ENCODE measurements at places on chromosomes 12 and 14. TPM values are rescaled to one million over a fixed set of nuclear protein-coding genes. Genes with fewer than 3 reads are reported as not detected.

Gene ZNF664
- total RNA-seq, result 45.5 TPM

Gene OTUB2
- total RNA-seq, result 0.55 TPM

Gene NOS1
- 14.7 TPM for total RNA-seq

Gene C1S
- total RNA-seq, result 441 TPM

Gene CLEC2B
- 15.8 TPM for total RNA-seq

Gene TBC1D30
- 4.3 TPM for total RNA-seq

Gene SLC7A7
- total RNA-seq, result 16.7 TPM

Gene TAS2R42
- total RNA-seq, result not detected

- H3K27ac ChIP-seq, result no peak overlapping the region
- no peaks in the 10 kb centered on the region for H3K27me3 ChIP-seq
- no peak overlapping the region for H3K4me3 ChIP-seq
- H3K4me1 ChIP-seq, result no peaks in the 10 kb centered on the region
Measured at GRCh38 chr12:94038605-94039004, 109.8 kb upstream of the PLXNC1 start.

DNA sequence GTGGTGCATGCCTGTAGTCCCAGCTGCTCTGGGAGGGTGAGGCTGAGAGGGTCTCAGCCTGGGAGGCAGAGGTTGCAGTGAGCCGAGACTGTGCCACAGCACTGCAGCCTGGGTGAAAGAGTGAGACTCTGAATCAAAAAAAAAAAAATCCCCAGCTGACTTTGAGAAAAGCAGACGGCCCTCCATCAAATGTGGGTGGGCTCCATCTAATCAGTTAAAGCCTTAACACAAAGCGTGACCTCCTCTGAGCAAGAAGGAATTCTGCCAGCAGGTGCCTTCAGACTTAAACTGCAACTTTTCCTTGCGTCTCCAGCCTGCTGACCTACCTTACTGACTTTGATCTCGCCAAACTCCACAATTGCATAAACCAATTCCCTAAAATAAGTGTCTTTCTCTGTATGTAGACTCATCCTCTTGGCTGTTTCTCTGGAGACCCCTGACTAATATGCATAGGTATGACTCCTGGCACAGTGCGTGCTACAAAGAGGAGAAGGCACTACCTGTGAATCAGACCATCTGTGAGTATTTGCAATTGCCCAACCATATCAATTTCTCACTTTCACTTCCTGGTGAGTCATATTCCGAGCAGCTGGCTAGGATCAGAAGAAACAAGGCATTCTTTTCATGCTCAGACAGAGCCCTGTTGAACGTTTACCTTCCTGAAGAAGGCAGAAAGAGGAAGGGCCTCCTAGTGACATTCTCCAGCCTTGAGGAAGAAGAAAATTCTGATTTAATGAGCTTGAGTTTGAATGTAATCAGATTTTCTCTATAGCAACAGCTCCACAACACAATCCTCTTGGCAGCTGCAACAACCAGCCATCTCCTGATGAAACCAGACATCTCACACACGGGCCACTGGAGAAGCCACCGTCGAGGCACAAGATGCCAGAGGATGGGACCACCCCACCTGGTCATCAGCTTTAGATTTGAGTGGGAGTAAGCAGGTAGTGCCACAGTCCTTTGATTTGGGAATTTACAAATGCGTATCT is 54.3 kb downstream of the CLMN start:
- H3K36me3 ChIP-seq, result no peaks in the 10 kb centered on the region
- H3K4me3 ChIP-seq, result no peak overlapping the region
- H3K4me1 ChIP-seq, result peaks cover 35% of the 10 kb centered on the region
- DNase-seq, result no peak
- peak overlapping the region; percentile 35 for H3K27ac ChIP-seq
- H3K27me3 ChIP-seq, result no peaks in the 10 kb centered on the region

- H3K36me3 ChIP-seq, result no peaks in the 10 kb centered on the region
- DNase-seq, result no peak
Measured at GRCh38 chr14:38186216-38186615, 21.5 kb upstream of the SSTR1 start.

- no peak for DNase-seq
- H3K27ac ChIP-seq, result no peak overlapping the region
- no peak overlapping the region for H3K4me3 ChIP-seq
Measured at GRCh38 chr14:88437658-88438057, 52.2 kb downstream of the SPATA7 start.

DNA sequence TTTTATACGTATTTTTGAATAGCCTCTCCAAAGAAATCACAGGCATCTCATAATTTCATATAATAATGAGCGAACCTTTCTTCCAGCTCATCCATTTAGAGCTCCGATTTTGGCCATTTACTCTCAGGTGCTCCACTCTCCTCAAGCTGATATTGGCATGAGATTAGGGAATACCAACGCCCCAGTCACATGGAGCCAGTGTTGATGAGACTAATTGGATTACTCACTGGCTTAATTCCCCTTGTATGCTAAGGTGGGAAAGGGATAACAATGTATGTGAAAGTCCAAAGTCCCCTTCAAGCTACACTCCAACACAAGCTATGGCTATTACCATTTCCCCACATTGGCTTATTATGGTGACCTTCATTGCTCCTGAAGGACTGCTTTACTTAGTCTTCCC is 76.6 kb upstream of the NAV3 start:
- no peaks in the 10 kb centered on the region for H3K4me1 ChIP-seq
- no peak for DNase-seq
- H3K27ac ChIP-seq, result no peak overlapping the region
- no peaks in the 10 kb centered on the region for H3K36me3 ChIP-seq
- no peak overlapping the region for H3K4me3 ChIP-seq

DNA sequence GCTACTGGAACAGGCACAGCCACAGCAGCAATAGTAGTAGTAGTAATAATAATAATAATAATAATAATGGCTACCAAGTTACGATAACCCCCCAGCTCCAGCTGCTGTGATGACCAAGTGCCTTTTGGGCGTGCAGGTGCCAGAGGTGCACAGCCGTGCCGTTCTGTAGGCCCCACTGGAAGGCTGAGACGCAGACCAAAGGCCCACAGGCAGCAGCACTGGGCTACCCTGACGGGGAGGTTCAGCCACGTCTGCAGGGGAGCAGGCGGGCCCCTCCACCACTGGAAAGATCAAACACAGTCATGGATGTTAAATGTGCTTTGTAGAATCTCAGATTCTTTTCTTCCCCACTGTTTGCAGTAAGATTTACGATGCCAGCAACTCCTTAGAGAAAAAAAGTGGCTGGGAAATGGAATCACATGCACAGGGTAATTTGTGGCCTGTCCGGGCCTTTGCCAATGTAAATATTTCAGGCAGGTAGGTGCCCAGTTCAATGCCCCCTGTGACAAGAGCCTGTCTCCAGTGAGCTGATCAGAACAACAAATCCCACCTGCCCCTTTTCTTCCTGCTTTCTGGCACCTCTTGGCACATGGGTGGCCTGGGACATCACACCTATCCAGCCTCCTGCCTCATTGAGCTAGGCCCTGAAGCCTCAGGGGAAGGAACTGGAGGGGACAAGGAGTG is 32.6 kb downstream of the CCDC85C start:
- H3K4me1 ChIP-seq, result no peaks in the 10 kb centered on the region
- peak overlapping the region; percentile 81 for H3K27ac ChIP-seq
- no peaks in the 10 kb centered on the region for H3K27me3 ChIP-seq
- peak; percentile 82 for DNase-seq
- H3K4me3 ChIP-seq, result no peak overlapping the region

DNA sequence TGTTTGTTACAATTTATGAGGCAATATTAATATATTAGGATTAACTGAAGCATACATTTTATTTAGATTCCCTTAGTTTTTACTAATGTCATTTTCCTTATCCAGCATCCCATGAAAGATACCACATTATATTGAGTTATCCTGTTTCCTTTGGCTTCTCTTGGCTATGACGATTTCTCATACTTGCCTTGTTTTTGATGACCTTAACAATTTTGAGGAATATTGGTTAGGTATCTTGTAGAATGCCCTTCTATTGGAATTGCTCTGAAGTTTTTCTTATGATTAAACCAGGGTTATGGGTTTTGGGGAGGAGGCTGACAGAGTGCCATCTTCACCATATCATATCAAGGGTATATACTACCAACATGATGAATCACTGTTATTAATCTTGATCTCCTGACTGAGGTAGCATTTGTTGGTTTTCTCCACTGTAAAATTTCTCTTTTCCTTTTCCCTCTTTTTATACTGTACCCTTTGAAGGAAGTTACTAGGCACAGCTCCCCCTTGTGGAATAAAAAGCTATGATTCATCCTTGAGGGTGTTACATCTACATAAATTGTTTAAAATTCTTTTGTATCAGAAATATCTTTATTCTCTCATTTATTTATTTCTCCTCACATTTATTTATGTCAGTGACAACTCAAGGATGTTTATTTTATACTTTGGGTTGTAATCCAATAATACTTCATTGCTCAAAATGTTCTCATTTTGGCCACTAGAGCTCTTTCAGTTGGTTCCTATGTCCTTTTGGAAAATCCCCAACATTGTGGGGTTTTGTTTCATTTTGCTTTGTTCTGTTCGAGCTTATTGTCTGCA is 239.0 kb downstream of the SLC16A7 start:
- no peaks in the 10 kb centered on the region for H3K36me3 ChIP-seq
- DNase-seq, result no peak

GRCh38 chr12:24057920-24058476 is 108.5 kb upstream of the SOX5 start:
- DNase-seq, result no peak
- no peak overlapping the region for H3K27ac ChIP-seq
- H3K4me1 ChIP-seq, result no peaks in the 10 kb centered on the region
- no peaks in the 10 kb centered on the region for H3K36me3 ChIP-seq
- H3K27me3 ChIP-seq, result no peaks in the 10 kb centered on the region
- H3K4me3 ChIP-seq, result no peak overlapping the region

- no peaks in the 10 kb centered on the region for H3K36me3 ChIP-seq
- no peak overlapping the region for H3K4me3 ChIP-seq
- no peak overlapping the region for H3K27ac ChIP-seq
- no peaks in the 10 kb centered on the region for H3K4me1 ChIP-seq
Measured at GRCh38 chr14:68599896-68600610, 192.8 kb downstream of the ZFP36L1 start.

DNA sequence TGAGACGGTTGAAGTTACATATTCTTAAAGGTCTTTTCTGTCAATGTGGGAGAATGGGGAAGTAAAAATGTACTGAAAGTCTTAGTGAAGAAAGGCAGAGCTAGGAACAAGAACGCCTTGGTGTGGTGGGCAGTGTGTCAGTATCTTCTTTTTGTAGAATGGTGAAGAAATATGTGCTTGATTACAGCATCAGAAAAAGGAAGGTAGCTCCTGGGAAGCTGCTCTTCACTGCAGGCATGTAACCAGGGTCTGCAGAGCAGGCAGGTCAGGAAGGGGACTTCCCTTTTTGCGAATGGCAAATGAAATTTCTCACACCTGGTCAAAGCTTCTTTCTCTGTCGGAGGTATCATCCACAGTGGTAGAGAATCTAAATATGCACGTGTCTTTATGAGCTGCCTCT is 226.2 kb downstream of the ADAMTS20 start:
- no peak overlapping the region for H3K27ac ChIP-seq
- no peak for DNase-seq
- H3K36me3 ChIP-seq, result no peaks in the 10 kb centered on the region
- H3K4me3 ChIP-seq, result no peak overlapping the region
- H3K4me1 ChIP-seq, result no peaks in the 10 kb centered on the region

- no peaks in the 10 kb centered on the region for H3K27me3 ChIP-seq
- no peak overlapping the region for H3K4me3 ChIP-seq
- no peak overlapping the region for H3K27ac ChIP-seq
- no peak for DNase-seq
Measured at GRCh38 chr12:51749206-51749985, 99.1 kb downstream of the FIGNL2 start.

GRCh38 chr12:69105101-69105962 is 134.0 kb upstream of the CPSF6 start:
- H3K4me1 ChIP-seq, result peaks cover 12% of the 10 kb centered on the region
- no peak for DNase-seq
- no peaks in the 10 kb centered on the region for H3K27me3 ChIP-seq
- H3K4me3 ChIP-seq, result no peak overlapping the region
- H3K27ac ChIP-seq, result no peak overlapping the region
- H3K36me3 ChIP-seq, result no peaks in the 10 kb centered on the region

DNA sequence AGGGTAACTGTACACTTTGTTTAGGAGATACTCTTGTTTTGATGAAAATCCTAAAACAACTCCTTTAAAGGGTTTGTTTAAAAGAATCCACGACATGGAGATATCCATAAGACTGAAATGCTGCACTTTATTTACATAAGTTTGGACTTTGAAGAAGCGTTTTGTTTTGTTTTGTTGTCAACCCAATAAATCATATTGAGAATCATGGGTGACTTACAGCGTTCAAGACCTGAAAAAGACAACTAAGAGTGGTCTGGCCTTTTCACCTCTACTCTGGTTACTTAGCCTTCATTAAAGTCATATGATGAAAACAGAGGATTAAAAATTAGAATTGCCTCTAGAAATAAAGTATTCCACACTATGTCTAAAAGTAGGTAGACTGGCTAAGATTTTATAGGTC is 234.8 kb downstream of the ADAMTS20 start:
- H3K4me3 ChIP-seq, result no peak overlapping the region
- H3K4me1 ChIP-seq, result no peaks in the 10 kb centered on the region
- no peak for DNase-seq
- H3K27me3 ChIP-seq, result no peaks in the 10 kb centered on the region
- H3K27ac ChIP-seq, result no peak overlapping the region
- no peaks in the 10 kb centered on the region for H3K36me3 ChIP-seq

DNA sequence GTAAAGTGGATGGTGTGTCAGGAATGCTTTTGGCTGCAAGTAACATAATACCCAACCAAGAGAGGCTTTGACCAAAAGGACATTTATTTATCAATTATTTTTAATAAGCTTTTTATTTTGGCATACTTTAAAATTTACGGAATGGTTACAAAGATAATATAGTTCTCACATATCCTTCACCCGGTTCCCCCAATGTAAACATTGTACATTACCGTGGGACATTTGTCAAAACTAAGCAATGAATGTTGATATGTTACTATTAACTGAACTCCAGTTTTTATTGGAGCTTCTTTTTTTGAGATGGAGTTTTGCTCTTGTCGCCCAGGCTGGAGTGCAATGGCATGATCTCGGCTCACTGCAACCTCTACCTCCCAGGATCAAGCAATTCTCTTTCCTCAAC is 23.0 kb downstream of the CCDC63 start:
- H3K4me3 ChIP-seq, result no peak overlapping the region
- H3K27ac ChIP-seq, result no peak overlapping the region
- DNase-seq, result no peak
- H3K36me3 ChIP-seq, result no peaks in the 10 kb centered on the region

DNA sequence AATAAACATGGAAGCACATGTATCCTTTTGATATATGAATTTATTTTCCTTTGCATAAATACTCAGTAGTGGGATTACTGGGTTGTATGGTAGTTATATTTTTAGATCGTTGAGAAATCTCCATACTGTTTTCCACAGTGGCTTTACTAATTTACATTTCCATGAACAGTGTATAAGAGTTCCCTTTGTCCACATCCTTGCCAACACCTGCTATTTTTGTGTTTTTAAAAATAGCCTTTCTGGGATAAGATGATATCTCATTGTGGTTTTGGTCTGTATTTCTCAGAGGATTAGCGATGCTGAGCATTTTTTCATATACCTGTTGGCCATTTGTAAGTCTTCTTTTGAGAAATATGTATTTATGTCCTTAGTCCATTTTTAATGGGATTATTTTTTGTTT is 329.2 kb upstream of the KITLG start:
- no peak overlapping the region for H3K4me3 ChIP-seq
- no peaks in the 10 kb centered on the region for H3K27me3 ChIP-seq
- H3K4me1 ChIP-seq, result no peaks in the 10 kb centered on the region
- no peak overlapping the region for H3K27ac ChIP-seq
- no peaks in the 10 kb centered on the region for H3K36me3 ChIP-seq
- DNase-seq, result no peak
